ENCODE measurements at places on chromosomes 5 and 9. TPM values are rescaled to one million over a fixed set of nuclear protein-coding genes. Genes with fewer than 3 reads are reported as not detected.

DNA sequence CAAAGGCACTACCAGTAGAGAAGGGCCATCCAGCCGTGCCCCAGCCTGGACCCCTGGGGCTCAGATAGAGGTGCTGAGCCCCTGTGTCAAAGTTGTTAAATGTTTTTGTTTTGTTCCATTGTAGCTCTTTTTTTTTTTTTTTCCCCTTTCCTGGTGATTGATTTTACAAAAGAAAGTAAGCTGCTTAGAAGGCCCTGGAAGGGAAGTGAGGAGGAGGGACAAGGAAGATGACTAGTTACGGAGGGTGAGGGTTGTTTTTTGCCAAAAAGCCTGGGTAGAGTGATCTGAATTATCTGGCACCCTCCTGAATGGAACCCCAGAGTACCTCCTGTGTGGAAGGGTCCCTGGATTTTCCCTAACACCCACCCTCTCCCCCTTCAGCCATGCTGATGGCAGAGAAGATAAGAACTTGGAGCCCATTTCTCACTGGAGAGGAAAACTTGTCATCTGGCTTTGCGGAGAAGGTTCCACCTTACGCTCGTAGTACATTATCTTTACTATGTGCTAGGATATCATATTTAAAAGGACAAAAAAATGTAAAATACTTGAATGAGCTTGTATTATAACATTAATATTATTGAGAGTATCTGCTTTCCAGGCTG, 33.4 kb downstream of the FAXDC2 start:
- no peak for DNase-seq

- no peak for DNase-seq
Observed at GRCh38 chr5:53041071-53041692, 52.0 kb downstream of the ITGA2 start.

DNA sequence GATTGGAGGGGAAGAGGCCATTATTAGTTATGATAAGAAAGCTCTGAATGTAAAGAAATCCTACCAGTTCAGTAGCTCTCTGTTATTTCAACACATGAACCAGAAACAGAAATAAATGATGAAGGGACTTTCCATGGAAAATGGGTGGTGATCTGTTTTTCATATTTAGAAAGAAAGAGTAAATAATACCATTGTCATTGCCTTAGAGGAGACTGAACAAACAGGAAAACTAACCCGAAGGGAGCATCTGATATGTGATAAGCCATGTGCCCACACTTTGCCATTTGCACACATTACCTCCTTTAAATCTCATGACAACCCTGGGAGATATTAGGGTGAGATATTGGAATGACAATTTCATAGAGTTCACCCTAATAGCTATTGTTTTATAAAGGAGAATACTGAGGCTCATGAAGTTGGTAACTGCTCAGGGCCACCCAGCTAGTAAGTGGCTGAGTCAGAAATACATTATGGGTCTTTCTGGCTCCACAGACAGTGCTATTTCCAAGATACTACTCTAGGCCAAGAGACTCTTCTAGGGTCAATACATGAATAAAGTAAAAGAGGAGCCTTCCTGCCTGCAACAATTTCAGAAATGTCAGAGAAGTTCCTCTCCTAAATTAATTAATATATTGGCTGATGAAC, 111.0 kb upstream of the SLIT3 start:
- DNase-seq: peak; percentile 28

DNA sequence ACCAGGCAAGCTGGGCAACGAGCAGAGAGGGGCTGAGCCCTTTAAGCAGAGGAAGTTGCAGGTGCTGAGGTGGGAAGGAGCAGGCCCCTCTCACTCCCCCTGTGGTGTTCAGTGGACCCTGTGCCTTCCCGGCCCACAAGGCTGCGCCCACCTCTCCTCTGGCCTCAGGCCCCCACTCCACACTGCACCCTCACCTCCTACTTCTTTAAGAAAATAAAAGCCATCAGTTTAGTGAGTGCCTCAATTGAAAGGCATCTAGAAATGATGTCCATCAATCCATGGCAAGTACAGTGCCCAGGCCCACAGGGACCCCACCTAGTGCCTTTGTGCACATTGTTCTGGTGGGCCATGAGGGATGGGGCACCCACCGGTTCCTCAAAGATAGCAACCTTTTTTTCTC, 158.0 kb downstream of the PAX5 start:
- no peak for DNase-seq

- peak; percentile 68 for DNase-seq
Observed at GRCh38 chr5:150320044-150320613, 17.4 kb upstream of the ARSI start.

The PELO gene
- total RNA-seq: 57.5 TPM

DNA sequence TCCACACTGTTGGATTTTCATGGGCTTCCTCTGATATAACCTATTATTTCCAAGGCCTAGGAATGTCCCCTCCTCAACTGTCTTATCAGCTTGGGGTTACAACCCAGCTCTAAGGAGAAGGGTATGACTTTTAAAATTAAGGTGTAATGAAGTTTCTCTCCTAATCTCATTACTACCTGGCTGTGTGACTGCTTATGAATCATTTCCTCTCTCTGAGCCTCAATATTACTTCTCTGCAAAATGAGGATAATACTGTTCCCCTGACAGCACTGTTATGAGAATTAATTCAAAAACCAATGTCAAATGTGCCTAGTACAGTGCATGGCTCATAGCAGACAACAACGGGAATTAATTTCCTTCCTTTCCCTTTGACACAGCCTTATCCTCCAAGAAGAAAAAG, 118.9 kb downstream of the NR6A1 start:
- no peak for DNase-seq

- DNase-seq: no peak
Observed at GRCh38 chr9:122051351-122052321, 41.5 kb downstream of the TTLL11 start.

DNA sequence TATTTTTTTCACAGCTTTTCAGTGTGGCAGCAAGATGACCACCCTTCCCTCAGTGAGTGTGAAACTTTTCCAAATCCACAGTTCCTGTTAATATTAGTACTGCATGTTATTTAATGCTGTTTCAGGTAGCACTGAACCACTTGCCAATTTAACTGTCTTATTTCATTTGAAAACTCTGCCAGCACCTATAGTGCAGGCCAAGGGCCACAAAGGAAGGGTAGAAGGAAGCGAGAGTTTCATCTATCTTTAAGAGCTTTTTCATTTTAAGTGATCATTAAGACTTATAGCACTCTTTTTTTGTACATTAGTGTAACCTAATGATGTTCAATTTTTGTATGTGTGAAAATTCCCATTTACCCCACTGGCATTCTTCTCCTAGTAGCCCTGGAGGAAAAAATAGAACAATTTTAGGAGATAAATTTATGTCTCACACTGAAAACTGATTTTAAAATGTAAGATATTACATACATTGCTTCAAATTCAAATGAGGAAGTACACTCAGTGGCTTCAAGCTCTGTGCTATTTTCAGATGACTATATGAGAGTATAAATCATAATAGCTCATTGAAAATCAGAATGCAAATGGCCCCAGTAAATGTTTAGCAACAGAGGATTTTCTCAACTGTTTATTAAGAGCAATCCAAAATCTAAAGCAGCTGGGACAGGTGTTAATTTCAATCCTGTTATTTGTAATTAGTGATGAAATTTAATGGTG, 820.5 kb downstream of the PTPRD start:
- DNase-seq: no peak

DNA sequence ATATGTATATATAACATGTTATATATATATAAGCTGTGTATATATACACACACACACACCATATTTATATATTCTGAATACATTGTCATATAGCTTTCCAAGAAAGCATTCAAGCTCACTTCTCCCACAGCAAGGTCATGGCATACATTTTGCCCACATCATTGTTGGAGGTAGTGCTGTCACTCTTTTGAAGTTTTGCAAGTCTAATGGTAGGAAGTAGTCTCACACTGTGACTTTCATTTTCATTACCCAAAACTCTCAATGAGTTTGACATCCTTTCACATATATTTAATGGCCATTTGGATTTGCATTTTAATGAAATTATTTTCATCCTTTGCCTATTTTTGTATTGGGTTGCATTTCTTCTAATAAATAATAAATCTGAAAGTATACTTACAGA, 59.8 kb upstream of the COX7C start:
- no peak for DNase-seq

The NTNG2 gene
- 3.9 TPM for total RNA-seq

DNA sequence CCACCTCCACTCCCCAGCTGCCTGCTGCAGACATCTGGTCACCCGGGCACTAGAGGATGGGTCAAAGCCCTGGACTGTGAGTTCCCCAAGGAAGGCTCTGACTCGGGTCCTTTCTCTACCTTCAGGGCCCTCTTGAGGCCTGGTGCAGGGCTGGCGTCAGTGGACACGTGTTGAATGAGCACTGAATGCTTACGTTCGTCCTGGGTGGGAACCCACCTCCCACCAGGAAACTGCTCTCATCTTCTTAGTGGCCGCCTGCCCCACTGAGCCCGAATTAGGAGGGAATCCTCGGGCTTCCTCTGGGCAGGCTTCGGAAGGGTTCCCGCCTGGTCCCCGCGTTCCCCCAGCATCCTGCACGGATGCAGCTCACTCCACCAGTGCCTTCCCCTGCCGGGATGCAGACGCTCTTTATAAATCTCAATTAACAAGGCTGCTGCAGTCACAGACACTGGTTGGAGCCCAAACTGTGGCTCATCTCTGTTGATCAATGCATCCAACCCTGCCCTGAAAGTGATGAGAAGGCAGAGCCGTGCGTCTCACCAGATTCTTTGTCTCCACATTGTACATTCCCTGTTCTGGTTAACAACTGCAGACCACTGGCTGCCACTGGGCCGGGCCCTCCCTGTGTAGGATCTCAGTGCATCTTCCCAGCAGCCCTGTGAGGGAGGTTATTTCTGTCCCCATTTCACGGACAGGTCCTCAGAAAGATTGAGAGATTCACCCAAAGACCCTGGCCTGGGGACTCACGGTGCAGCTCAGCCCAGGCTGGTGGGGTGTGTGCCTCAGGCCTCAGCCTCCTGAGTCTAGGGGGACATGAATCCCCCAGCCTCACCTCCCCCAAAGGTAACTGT, 168.8 kb downstream of the GAPVD1 start:
- DNase-seq: no peak

GRCh38 chr9:113471143-113471542, 7.6 kb downstream of the RGS3 start:
- no peak for DNase-seq

DNA sequence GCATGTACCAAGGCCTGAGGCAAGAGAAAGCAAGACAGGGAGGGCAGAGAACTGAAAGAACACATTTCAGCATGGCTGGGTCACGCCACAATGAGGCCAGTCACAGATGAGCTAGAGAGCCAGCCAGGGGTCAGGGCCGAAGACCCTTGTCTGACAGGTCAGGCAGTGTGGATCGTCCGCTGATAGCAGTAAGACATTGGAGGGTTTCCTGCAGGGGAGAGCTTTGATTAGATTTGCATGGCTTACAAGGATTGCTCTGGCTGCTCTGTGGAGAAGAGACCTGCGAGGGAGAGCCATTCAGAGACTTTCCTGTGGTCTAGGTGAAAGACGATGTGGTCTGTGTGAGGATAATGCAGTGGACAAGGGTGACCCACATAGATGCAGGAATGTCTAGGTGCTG, 93.1 kb downstream of the RALGPS1 start:
- DNase-seq: no peak

Data from umbilical cord (tissue), 2 donors.